ENCODE measurements at places on chromosomes 4 and X.

- DNase-seq: peak; percentile 62
Measured at GRCh38 chr4:105641845-105642244, 66.6 kb downstream of the INTS12 start.

DNA sequence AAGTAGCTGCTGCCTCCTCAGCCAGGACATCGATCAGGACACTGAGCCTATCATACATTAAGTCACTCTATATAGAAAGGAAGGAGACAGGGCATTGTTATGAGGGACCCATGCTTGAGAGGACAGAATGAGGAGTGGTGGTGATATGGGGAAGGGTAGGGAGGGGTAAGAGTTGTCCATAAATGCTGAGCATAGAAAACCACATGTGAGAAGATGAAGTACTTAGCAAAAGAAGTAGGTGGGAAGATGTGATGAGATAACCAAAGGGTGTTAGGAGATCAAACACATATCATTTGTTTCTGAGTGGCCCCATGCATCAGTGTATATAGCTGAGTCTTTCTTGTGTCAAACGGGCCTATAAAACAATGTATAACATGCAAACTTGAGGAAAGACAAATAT is 84.1 kb downstream of the DGKK start:
- no peak for DNase-seq

DNA sequence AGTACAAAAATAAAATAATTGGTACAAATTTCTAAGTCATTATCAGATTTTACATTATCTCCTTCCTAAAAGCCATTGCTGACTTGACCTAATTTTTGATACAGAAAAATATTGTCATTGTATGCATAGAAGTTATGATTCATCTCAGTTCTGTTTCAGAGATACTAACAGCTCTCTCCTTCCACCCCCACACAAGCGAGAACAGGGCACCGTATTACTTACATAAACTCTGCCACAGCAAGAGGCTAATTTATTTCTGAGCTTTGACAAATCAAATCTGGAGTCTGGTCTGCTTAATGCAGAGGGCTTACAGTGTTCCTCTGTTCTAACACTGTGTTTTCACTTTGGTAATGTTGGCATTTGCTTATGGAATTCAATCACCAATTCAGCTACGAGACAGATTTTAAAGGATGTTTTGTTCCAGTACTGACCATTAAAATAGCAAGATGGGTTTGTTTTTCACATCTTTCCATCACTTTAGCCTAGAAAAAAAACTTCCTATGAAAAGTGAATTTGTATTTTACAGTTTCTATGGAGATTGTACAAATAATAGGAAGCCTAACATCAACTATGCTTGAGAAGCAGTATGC is 181.8 kb downstream of the USP46 start:
- no peak for DNase-seq

- DNase-seq: no peak
Measured at GRCh38 chr4:163563592-163563991, 69.1 kb downstream of the TMA16 start.

GRCh38 chr4:13612569-13612968 is 15.0 kb downstream of the BOD1L1 start:
- DNase-seq: no peak

- no peak for DNase-seq
Measured at GRCh38 chr4:58587856-58588255, 1477.7 kb upstream of the IGFBP7 start.

- peak; percentile 69 for DNase-seq
Measured at GRCh38 chr4:146382194-146382593, 139.5 kb downstream of the SLC10A7 start.

DNA sequence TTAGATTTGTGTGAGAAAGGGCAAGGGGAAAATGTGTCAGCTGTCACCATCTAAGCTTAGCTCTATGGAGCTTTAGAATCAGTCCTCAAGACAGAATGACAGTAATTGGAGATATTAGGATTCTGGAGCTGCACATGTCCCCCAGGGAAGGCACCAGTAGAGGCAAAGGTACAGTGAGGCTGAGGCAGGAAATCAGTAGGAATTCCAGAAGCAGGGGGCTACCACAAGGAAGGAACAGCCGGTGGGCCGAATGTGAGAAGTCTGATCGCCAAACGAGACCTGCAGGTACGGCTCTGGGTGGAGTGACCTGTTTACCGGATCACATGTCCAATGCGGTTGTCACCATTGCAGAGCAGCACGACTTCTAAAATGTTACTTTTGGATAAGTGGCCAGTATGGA is 52.6 kb downstream of the RNF150 start:
- DNase-seq: no peak

DNA sequence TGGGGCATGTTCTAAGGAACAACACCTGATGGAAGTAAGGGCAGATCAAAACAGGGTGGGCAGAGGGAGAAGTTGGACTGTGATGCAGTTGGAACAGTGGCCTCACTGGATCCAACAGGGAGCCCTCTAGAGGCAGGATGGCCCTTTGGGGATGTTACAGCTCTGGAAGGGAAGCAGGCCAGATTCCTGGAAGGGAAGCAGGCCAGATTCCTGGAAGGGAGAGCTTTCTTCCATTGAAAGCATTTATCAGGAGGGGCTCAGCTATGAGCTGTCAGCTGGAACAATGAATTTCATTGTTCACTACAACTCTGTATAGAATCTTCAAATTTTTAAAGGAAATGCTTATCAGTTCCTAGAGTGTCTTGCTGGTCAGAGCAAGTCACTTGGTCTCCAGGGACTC is 17.7 kb downstream of the IL15 start:
- DNase-seq: no peak

- no peak for DNase-seq
Measured at GRCh38 chrX:13793897-13794296, 23.0 kb downstream of the GPM6B start.

DNA sequence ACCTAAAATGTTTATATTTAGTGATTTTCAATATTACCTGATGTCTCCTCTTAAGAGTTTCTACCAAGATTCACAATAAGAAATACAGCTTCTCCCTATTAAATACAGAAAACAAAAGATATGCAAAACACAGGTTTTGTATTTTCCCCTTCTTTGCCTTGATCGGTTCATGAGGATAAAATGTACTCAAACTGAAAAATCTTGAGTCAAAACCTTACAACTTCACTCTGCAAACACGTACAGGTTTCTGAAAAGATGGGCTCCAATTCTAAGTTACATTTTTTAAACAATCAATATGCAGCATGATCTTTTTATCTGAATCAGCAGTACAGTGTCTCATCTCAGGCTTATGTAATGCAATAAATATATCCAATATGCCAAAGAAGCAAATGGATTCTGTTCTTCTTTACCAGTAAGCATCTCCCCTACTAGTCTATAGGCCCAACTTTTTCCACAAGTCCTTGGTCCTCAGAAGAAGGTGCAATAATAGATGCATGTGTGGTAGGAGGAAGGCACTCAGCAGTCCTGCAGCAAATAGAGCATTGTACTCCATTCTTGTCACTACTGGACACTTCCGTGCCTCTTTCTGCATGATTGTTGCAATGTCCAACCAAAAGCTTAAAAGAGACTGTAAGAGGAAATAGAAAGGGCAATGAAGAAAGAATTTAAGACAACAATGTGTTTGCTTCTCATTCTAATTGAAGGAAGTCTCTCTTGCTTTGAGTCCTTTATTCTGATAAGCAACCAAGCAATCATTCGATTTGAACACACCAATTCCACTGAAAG is 3.2 kb downstream of the MAPK10 start:
- DNase-seq: no peak

DNA sequence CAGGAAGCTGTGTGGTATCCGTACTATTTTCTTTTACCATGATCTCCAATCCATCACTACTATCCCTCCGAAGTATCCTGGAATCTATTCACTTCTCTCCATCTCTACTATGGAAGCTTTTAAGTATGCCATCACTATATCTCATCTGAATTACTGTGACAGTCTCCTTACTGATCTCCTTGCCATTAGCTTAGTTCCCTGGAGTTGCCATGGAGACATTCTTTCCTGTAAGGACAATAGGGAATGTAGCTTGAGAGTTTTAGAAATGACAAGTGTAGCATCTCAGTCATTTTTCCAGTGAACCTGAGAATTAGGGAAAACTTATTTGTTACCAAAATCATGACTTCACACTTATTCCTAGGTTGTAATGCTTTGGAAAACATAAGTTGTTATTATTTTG is 86.3 kb downstream of the HPGD start:
- DNase-seq: no peak

GRCh38 chr4:144592264-144592663 is 53.7 kb upstream of the HHIP start:
- DNase-seq: no peak

DNA sequence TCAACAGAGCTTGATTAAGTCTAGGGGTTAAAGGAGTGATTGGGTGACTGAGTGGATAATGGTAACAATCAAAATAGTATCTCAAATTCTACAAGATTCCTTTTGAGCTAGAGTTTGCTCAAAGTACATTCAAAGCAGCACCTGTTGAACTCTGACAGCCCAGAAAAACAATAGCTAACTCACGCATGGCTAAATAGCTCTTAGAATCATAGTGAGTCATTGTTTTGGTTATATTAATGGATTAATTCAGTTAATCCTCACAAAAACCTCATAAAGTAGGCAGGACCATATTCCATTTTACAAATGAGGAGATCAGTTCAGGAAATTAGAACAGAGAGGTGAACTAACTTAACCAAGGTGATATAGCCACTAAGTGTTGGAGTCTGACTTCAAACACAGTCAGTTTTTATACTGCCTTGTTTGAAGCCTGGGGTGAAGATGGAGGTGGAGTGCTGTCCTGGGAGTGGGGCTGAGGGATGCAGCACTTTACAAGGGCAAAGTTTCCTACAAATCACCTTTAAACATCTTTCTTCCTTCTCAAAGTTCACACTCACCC is 35.9 kb upstream of the PPM1K start:
- no peak for DNase-seq

DNA sequence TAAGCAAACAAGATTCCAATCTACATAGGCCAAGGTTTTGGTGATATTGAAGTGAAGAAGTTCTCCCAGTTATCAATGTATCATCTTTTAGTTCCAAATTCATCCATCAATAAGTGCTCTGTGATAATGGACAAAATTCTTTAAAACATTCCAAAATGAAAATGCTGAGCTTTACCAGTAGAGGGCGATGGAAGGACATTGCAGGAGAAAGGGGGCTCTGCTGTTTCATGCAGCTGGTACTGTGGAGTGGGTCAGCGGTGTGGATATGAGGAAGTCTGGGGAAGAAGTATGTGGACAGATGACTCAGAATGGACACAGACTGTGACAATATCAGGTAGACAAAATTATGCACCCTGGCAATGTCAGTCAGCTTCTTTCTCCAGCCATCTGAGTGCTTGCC is 46.6 kb upstream of the HS6ST2 start:
- DNase-seq: no peak

DNA sequence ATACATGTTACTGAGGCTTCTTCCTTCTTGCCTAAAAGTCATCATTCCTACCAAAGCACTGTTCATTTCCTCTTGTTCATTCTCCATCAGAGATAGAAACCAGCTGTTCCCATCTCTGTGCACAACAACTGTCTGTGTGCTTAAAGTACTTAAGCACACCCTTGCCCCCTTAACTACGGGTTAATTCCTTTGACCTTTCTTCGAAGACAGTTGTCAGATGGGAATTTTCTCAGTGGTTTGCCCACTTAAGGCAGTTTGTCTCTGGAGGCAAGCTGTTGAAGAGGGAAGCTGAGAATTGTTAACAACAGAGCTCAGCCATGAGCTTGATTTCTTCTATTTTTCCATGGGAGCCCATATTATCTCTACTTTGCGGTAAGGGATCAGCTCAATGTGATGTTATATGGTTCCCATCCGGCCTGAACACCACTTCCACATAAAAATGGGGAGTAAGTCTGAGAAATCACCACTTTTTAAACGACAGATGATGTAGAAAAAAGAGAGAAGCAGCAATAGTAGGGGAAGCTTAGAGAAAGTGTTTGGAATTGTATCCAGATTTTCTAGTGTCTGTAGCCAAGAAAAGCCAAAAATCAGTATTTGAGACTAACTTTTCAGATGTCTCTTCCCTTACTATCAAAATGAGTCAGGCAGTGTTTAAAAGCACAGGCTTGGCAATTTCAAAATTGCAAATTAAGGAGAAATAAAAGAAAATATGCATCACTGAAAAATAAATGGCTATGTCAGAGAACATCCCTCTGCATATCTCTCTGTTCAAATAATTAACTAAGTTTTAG is 194.4 kb downstream of the SLIT2 start:
- no peak for DNase-seq

- DNase-seq: no peak
Measured at GRCh38 chrX:137792214-137792613, 226.3 kb downstream of the ZIC3 start.

- DNase-seq: no peak
Measured at GRCh38 chr4:171718665-171719064, 94.5 kb upstream of the GALNTL6 start.

DNA sequence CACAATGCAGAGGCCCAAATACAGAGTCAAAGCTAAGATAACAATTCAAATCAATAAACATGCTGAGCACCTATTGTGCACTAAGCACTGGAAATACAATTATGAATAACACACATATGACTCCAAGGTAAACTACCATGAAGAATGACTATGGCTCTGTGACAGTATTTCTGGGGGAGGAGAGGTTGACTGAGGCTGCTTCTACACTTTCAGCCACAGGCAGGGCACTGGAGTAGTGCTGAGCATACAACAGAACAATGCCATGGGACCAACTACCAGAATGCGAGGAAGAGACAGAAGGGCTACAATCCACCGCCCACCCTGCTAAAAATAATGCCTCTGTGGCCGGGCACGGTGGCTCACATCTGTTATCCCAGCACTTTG is 13.7 kb downstream of the TEC start:
- no peak for DNase-seq

DNA sequence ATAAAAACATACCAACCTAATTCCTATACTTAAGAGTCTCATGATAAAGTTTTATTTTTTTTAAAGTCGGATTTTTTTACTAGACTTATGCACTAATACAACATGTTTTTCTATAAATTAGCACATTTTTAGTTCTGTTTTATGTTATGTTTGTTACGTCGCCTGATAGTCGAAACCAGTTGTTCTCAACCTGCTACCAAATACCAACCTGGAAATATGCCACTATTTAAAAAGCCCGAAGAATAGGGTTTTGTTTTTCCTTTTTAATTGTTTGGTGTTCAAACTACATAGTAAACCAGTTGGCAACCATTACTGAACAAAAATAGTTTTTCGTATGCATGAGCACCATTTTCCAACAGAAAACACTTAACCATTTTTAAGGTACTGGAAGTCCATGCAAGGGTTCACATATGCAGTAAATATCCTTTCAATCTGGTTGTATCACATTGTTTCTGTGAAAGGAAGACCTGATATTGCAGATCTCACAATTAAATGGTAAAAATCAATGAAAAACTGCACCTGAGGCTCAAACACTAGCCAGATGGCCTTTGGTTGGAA is 1.4 kb downstream of the WDFY3 start:
- no peak for DNase-seq

- DNase-seq: no peak
Measured at GRCh38 chr4:11701966-11702725, 273.5 kb upstream of the HS3ST1 start.

GRCh38 chr4:6999172-7000086 is 43.7 kb upstream of the TADA2B start:
- no peak for DNase-seq

DNA sequence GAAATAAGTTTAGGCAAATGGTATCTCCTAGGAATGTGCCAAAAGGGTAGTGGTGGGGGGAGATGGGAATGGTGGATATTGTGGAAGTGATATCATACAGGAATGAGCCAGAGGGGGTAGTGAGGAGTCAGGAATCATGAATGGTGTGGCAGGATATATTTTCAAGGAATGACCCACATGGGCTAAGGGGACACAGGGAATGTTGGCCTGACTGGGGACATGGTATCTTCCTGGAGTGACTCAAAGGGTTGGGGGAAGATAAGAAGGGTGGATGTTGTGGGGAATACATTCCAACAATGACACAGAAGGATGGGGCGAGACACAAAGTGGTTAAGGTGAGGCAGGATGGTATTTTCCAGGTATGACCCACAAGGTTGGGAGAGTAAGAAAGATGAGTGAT is 60.6 kb downstream of the MAOA start:
- DNase-seq: no peak
